Naive thymus-derived CD4-positive, alpha-beta T cell (primary cell): ENCODE measurements at places on chromosomes 6 and 20.

DNA sequence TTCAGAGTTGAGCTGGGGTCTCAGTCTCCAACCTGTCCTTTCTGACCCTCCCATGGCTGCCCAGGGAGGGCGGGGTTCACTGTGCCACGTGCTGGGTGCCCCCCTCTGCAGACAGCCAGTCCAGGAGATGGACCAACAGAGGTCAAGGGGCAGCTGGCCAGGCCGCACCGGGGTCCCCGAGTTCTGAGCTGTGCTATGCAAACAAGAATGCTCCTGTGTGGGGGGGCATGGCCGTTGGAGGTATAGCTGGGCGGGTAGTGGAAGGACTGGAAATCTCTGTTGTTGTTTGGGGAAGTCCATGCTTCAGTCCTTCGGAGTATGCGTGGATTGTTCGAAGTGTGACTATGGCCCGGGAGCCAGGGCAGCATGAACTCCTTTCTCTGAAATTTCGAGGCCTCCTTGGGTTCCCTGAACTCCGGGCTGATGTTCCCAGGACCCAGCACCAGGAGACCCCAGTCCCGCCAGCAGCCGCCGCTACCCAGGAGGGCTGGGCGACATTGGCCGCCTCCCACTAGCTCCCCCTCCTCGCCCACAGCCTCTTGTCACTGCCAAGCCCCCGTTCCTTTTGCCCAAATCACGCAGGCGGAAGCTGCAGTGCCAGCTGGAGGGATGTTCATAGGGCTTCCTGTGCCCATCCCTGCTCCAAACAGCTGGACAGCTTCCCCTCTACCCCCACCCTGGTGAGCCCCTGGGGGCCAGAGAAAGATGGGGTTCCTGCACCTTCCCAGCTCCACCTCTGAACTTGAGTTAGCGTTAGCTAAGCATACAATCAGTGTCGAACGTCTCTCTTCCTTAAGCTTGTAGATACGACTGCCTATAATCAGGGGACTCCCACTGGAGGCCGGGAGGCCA lies 126.6 kb downstream of the TAF4 start:
- H3K27me3 ChIP-seq, result no peaks in the 10 kb centered on the region
- H3K4me1 ChIP-seq, result no peaks in the 10 kb centered on the region
- no peak for DNase-seq
- H3K36me3 ChIP-seq, result no peaks in the 10 kb centered on the region
- H3K27ac ChIP-seq, result no peak overlapping the region

- peaks cover 7% of the 10 kb centered on the region for H3K4me1 ChIP-seq
- no peak overlapping the region for H3K4me3 ChIP-seq
- no peak overlapping the region for H3K27ac ChIP-seq
- no peak for DNase-seq
- peaks cover 3% of the 10 kb centered on the region for H3K27me3 ChIP-seq
- H3K36me3 ChIP-seq, result no peaks in the 10 kb centered on the region
Measured at GRCh38 chr6:37785002-37785662, 34.4 kb upstream of the ZFAND3 start.

GRCh38 chr20:56925831-56926170 lies 296.7 kb downstream of the TFAP2C start:
- H3K27ac ChIP-seq, result no peak overlapping the region
- H3K36me3 ChIP-seq, result no peaks in the 10 kb centered on the region
- H3K4me3 ChIP-seq, result no peak overlapping the region
- no peaks in the 10 kb centered on the region for H3K27me3 ChIP-seq
- no peaks in the 10 kb centered on the region for H3K4me1 ChIP-seq

GRCh38 chr6:28486988-28487742 lies 28.4 kb downstream of the GPX6 start:
- no peak for DNase-seq
- no peaks in the 10 kb centered on the region for H3K36me3 ChIP-seq
- no peak overlapping the region for H3K4me3 ChIP-seq
- no peaks in the 10 kb centered on the region for H3K27me3 ChIP-seq
- H3K4me1 ChIP-seq, result peaks cover 14% of the 10 kb centered on the region

GRCh38 chr6:110430236-110430635 lies 14.9 kb upstream of the DDO start:
- H3K4me3 ChIP-seq, result no peak overlapping the region
- no peaks in the 10 kb centered on the region for H3K27me3 ChIP-seq
- no peak for DNase-seq
- no peak overlapping the region for H3K27ac ChIP-seq
- no peaks in the 10 kb centered on the region for H3K36me3 ChIP-seq
- no peaks in the 10 kb centered on the region for H3K4me1 ChIP-seq

DNA sequence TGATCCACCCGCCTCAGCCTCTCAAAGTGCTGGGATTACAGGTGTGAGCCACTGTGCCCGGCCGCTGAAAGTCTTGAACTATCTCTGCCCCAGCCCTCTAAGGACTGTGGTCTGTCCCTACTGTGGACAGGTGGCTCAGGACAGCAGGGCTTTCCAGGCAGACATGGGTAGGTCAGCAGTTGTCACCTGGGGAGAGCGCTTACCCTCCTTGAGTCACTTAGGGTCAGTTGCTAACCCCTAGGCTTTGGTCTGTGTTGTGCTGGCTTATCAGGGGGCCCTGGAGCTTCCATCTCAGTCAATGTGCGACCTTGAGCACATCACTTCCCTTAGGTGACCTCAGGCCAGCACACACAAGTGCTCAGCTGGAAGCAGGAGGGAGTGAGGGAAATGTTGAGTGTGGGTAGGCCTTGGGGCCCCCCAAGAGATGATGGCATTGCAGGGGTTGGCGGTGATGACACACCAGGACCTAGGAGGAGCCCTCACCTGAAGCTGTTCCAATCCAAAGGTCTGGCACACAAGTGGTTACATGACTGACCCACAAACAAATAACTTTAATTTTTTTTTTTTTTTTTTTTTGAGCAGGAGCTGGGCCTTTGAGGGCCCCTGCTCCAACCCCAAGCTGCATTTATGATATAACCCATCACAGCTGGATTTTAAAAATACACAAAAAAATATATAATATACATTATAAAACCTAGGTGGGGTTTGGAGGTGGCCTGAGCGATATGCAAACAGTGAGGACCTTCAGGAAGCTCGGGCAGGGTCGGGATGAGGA lies 5.1 kb downstream of the RPL10A start:
- H3K36me3 ChIP-seq, result peaks cover 9% of the 10 kb centered on the region
- H3K4me1 ChIP-seq, result peaks cover 27% of the 10 kb centered on the region
- H3K27me3 ChIP-seq, result no peaks in the 10 kb centered on the region
- no peak overlapping the region for H3K27ac ChIP-seq
- DNase-seq, result no peak
- no peak overlapping the region for H3K4me3 ChIP-seq

DNA sequence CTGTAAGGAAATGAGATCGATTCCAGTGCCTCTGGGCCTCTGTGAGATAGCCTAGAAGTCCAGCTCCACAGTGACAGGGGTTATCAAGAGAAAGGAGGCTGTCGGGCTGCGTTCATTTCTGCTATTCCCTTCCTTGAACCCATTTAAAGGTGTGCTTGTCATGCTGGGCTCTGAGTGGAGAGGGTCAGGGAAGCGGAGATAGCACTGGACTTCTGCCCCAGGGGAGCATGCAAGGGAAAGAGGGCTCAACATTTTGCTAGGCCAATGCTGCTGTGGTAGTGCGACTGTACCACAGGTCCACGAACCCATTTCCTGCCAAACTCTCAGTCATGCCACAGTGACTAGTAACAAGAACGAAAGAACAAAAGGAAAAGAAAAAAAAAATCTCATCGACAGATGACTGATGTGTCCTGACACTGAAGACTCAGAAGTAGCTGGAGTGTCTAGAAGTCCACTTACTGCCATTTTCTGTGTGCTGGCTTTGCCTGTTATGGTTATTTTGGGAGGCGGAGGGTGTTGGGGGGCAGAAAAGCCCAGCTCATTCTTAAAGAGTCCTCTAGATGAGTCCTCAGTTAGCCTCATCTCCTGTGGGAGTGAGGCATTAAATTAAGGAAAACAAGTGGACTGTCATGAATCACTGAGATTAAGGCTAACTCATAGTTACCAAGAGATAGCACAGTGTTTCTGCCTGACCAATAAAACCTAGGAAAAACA lies 8.1 kb downstream of the NEDD9 start:
- H3K27me3 ChIP-seq, result no peaks in the 10 kb centered on the region
- H3K27ac ChIP-seq, result no peak overlapping the region
- H3K36me3 ChIP-seq, result peaks cover 4% of the 10 kb centered on the region
- peaks cover 37% of the 10 kb centered on the region for H3K4me1 ChIP-seq

GRCh38 chr6:122790028-122790422 lies 967 bp downstream of the SMPDL3A start:
- no peak overlapping the region for H3K27ac ChIP-seq
- H3K36me3 ChIP-seq, result no peaks in the 10 kb centered on the region

DNA sequence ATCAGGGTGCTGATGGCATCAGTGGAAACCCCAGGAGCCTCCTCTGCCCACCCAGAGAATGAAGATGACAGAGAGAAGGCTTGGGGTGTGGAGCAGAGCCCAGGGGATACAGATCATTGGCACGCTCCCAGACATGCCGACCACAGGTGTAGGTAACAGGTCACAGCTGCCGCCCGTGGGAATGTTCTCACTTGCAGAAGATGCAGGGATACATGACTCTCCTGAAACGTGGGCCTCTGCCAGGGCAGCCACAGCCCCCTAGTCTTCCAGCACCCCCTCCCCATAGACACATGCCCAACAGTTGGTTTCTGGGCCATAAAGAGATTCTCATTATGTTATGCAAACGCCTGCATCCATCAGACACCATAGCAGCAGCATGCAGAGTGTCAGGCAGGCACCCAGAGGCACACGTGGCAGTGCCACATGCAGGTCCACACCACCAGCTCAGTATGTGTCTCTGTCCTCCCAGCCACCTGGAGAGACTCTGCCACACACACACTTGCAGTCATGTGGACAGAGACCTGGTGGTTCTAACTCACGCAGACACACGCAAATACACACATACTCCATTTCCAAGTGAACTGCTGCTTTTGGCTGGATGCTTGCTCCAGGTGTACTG lies 45.5 kb downstream of the LRFN2 start:
- no peaks in the 10 kb centered on the region for H3K36me3 ChIP-seq
- no peaks in the 10 kb centered on the region for H3K4me1 ChIP-seq
- H3K4me3 ChIP-seq, result no peak overlapping the region
- DNase-seq, result no peak
- no peak overlapping the region for H3K27ac ChIP-seq

GRCh38 chr6:56760842-56761241 lies 118.2 kb upstream of the DST start:
- DNase-seq, result no peak
- H3K4me3 ChIP-seq, result no peak overlapping the region
- H3K27me3 ChIP-seq, result no peaks in the 10 kb centered on the region
- no peaks in the 10 kb centered on the region for H3K36me3 ChIP-seq
- H3K27ac ChIP-seq, result no peak overlapping the region
- H3K4me1 ChIP-seq, result no peaks in the 10 kb centered on the region

GRCh38 chr20:18359854-18360253 lies 71.5 kb downstream of the ZNF133 start:
- H3K27ac ChIP-seq, result no peak overlapping the region
- no peak overlapping the region for H3K4me3 ChIP-seq
- H3K36me3 ChIP-seq, result no peaks in the 10 kb centered on the region
- no peaks in the 10 kb centered on the region for H3K4me1 ChIP-seq
- DNase-seq, result no peak

GRCh38 chr6:45132658-45133294 lies 195.4 kb upstream of the RUNX2 start:
- H3K36me3 ChIP-seq, result no peaks in the 10 kb centered on the region
- H3K27ac ChIP-seq, result no peak overlapping the region
- H3K4me1 ChIP-seq, result no peaks in the 10 kb centered on the region
- no peak for DNase-seq

DNA sequence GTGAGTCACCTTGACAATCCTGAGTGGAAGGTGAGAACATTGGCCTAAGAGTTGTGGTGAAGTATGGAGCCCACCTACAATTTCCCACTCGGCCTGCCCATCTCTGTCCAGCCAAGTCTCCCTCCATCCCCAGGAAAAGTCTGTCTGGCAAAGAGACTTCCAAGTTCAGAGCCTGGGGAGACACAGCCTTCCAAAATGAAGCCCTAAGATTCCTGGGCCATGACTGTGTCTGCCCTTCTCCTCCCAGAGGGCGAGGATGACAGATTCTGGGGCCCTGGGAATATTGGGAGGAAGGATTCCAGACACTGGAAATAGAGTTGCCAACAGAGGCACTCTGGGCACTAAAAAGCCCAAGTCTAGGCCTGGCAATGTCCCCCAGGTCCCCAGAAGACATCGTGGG lies 176.8 kb downstream of the NFATC2 start:
- H3K36me3 ChIP-seq, result no peaks in the 10 kb centered on the region
- no peak overlapping the region for H3K4me3 ChIP-seq
- no peak overlapping the region for H3K27ac ChIP-seq
- H3K4me1 ChIP-seq, result no peaks in the 10 kb centered on the region
- no peak for DNase-seq
- H3K27me3 ChIP-seq, result no peaks in the 10 kb centered on the region

DNA sequence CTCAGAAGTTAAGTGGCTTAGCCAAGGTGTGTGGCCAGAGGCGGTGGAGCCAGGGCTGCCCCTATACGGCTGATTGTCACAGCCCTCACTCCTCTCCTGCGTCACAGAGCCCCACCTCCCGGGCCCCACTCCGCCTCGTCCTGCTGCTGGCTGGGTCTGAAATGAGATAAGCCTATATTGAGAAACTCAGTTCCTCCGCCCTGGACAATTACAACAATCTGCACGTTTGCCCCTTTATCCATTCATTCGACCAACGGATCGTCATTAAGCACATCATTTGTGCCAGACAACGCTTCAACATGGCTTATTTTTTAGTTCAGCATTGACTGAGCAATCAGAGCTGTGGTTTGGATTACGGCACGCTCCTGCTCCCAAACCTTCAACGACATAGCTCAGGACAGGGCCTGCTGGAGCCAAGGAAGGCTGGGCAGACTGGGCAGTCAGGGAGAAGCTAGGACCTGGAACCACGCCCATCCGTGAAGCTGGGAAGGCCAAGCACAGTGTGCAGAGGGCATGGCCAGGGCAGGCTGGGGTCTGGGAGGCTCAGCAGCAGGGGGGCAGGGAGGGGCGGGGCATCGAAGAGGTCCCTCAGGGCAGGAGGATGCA lies 16.6 kb upstream of the EZR start:
- no peak overlapping the region for H3K27ac ChIP-seq
- no peak overlapping the region for H3K4me3 ChIP-seq
- H3K27me3 ChIP-seq, result no peaks in the 10 kb centered on the region
- DNase-seq, result no peak
- H3K36me3 ChIP-seq, result no peaks in the 10 kb centered on the region

GRCh38 chr20:44603327-44603726 lies 20.9 kb downstream of the PKIG start:
- no peaks in the 10 kb centered on the region for H3K27me3 ChIP-seq
- no peak overlapping the region for H3K4me3 ChIP-seq
- DNase-seq, result no peak
- no peaks in the 10 kb centered on the region for H3K4me1 ChIP-seq

DNA sequence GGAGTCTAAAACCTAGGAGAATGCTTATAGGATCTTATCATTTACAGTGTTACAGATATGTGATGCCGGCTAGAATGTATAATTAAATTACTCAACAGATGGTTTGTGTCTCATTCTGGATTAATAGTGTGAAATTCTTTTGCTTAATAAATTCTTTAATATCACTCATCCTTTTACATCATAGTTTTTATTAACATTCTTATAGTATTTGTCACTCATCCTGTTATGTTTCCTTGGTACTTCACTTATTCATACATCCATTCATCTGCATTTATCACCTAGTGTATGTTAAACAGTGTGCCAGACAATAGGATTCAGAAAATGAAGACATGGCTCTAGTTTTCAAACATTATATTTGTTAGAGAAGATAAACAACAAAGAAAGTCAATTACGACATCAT lies 468.7 kb downstream of the FRK start:
- H3K4me1 ChIP-seq, result no peaks in the 10 kb centered on the region
- no peaks in the 10 kb centered on the region for H3K36me3 ChIP-seq
- H3K27me3 ChIP-seq, result no peaks in the 10 kb centered on the region
- H3K27ac ChIP-seq, result no peak overlapping the region
- no peak for DNase-seq

GRCh38 chr6:16505711-16506357 lies 255.4 kb downstream of the ATXN1 start:
- H3K4me1 ChIP-seq, result peaks cover 5% of the 10 kb centered on the region
- no peaks in the 10 kb centered on the region for H3K36me3 ChIP-seq
- DNase-seq, result no peak
- H3K4me3 ChIP-seq, result no peak overlapping the region
